ENCODE measurements at places on chromosomes 16 and 17.

- no peak for DNase-seq
Measured at GRCh38 chr17:64223931-64224629, 39.0 kb downstream of the TEX2 start.

GRCh38 chr16:90054554-90054953, 22.6 kb downstream of the PRDM7 start:
- DNase-seq = no peak

DNA sequence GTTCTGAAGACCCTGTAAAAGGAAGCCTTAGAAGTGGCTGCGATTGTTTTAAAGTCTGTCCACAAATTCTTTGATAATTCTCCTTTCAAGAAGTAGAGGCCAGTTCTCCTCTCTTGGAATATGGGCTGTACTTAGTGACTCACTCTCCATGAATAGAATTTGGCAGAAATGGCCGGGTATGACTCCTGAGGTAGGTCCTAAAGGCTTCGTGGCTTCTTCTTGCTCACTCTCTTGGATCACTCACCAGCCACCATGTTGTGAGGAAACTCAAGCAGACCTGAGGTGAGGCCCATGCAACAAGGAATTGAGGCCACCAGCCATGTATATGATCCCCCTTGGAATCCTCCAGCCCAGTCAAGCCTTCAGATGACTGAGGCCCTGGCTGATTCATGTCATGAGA, 75.8 kb downstream of the WWOX start:
- DNase-seq = no peak

DNA sequence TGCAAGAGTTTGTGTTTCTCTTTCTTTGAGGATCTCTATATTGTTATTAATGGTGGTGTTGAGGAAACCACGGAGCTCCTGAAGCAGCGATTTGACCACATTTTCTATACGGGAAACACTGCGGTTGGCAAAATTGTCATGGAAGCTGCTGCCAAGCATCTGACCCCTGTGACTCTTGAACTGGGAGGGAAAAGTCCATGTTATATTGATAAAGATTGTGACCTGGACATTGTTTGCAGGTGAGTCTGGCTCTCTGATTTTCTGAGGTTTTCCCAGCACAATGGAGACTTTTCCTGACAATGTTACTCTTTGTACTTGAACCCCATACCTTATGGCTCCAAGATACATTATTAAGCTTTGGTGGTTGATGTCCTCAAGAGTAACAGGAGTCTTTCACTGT, 7.8 kb downstream of the ALDH3A2 start:
- no peak for DNase-seq

- DNase-seq = no peak
Measured at GRCh38 chr17:28177351-28177750, 134.9 kb downstream of the NLK start.

DNA sequence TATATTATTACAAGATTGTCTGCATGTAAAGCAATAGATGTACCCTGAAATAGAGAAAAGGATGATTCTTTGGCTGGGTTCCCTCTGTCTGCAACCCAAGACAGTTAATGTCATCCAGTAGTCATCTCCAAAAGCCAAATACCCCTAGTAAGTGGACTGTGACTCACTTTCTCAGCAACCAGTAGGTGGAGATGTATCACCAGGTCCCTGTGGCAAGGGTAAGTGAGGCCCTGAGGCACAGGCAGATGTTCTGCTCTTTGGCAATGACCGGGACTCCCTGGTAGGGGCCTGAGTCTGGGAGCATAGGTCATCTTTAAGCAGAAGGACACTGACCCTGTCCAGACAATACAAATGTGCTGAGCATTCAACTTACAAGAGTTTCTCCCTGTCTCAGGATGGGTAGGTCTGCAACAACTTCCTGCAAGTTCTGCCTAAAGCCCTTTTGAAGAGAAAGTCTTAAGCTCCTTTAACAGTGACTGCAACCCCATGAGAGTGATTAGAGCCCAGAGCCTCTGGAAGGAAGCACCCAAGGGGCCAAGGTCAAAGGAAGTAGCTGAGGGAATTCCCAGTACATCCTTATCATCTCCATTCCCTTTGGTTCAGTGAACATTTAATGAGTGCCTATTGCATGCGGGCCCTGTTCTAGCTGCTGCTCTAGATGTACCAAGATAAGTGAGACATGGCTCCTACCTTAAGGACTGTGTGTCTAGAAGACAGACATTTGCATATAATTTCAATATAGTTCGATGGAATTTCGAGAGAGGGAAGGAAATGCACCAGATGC, 31.9 kb downstream of the PMP22 start:
- no peak for DNase-seq

DNA sequence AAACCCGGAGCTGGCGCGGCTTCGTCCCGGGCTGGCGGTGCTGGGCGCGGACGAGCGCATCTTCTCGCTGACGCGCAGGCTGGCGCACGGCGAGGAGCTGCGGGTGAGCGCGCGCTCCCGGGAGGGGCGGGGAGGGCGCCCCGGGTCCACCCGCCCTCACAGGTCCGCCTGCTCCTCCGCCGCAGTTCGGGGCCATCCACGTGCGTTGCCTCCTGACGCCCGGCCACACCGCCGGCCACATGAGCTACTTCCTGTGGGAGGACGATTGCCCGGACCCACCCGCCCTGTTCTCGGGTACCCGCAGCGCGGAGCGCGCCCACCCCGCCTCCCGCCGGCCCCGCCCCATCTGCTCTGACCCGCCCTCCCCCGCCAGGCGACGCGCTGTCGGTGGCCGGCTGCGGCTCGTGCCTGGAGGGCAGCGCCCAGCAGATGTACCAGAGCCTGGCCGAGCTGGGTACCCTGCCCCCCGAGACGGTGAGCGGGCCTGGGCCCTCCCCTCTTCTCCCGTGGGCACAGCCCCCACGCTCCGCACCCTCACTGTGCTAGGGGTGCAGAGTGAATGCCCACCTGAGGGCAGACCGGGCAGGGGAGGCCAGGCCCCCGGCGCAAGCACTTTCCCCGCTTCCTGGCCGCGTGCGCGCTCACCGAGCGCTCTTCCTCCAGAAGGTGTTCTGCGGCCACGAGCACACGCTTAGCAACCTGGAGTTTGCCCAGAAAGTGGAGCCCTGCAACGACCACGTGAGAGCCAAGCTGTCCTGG, 1.4 kb downstream of the HAGHL start:
- no peak for DNase-seq

DNA sequence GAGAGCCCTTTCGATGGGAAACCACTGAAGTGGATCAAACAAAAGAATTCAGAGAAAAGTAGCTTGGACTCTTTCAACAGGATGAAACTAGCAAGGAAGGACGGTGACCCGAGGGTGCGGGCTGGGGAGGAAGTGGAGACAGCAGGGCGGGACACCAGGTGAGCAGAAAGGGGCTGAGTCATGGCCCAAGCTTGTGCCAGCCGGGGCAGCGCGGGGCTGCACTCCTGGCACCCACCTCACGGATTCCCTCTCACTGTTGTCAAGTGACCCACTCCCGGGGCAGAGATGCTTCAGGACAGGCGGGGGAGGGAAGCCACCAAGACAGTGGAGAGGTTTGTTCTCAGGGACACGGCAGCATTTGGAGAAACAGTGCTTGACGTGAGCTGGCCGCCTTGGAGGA, 10.7 kb upstream of the RNF222 start:
- no peak for DNase-seq

- no peak for DNase-seq
Measured at GRCh38 chr16:64964126-64964540, 157.7 kb downstream of the CDH11 start.

DNA sequence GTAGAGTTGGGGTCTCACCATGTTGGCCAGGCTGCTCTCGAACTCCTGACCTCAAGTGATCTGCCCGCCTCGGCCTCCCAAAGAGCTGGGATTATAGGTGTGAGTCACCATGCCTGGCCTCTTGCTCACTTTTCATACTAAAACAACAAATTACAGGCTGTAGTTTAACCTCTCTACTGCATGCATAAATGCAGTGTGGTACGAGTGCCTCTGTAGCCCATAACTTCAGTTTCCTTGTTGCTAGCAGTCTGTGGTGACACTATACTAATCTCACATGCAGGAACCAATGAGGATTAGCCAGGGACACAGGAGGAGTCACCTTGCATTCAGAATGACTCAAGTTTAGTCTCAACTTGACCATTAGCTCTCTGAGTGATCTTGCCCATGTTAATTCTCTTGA, 20.1 kb downstream of the HMOX2 start:
- no peak for DNase-seq

GRCh38 chr17:33522623-33523022, 229.5 kb upstream of the ASIC2 start:
- no peak for DNase-seq

DNA sequence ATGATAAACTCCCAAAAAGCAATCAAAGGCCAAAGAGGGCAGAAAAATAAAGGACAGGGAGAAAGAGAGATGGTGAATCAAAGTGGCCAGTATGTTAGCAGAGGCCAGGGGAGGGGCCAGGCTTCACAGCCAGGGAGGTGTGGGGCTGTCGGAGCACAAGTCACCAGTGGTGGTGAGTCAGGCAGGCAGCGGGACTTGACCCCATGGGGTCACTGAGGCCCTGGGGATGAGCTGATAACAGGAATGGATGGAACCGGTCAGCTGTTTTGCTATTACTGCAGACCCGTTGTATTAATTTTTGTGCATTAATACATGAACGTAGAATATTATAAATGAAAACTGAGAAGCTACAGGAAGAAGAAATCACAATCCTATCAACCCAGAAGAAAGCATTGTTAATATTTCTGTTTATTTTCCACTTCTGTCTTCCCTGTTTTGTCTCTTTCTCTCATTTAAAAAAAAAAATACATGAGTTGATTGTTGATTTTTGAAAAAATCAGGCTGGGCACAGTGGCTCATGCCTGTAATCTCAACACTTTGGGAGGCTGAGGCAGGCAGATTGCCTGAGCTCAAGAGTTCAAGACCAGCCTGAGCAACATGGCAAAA, 106.9 kb downstream of the SOCS1 start:
- no peak for DNase-seq

GRCh38 chr16:11402745-11403533, 57.7 kb downstream of the RMI2 start:
- no peak for DNase-seq

- DNase-seq = no peak
Measured at GRCh38 chr17:61464130-61464842, 12.1 kb downstream of the TBX4 start.

- DNase-seq = no peak
Measured at GRCh38 chr16:82756283-82756599, 129.5 kb downstream of the CDH13 start.

GRCh38 chr17:50468304-50469207, at the start of gene CHAD:
CHAD (minus strand) TSS chr17:50468880; CDS start chr17:50468813, 67 bp downstream.
- no peak for DNase-seq

DNA sequence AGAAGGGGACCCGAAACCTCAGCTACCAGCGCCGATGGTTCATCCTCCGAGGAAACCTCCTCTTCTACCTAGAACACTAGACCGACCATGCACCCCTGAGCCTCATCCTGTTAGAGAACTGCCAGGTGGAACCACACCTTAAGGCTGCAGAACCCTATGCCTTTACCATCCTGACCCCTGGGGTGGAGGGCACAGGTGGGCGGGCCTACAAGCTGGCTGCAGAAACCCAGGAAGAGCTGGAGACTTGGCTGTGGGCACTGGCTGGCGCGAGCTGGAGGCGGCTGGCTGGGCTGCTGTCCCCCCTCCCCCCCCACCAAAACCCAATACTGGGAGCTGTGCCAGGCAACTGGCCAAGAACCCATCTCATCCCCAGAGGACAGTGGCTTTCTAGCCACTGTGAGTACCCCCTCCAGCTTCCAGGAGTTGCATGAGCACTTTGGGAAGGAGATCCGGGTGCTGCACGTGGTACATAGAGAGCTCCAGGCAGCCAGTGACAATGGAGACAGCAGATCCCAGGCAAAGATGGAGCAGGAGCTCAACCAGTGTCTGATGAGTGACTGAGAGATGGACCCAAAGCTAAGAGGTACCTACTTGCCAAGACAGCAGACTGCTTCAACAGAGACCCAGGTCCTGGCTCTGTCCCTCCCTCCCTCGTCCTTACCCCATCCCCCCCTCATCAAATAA, 1.4 kb upstream of the CD2BP2 start:
- no peak for DNase-seq

DNA sequence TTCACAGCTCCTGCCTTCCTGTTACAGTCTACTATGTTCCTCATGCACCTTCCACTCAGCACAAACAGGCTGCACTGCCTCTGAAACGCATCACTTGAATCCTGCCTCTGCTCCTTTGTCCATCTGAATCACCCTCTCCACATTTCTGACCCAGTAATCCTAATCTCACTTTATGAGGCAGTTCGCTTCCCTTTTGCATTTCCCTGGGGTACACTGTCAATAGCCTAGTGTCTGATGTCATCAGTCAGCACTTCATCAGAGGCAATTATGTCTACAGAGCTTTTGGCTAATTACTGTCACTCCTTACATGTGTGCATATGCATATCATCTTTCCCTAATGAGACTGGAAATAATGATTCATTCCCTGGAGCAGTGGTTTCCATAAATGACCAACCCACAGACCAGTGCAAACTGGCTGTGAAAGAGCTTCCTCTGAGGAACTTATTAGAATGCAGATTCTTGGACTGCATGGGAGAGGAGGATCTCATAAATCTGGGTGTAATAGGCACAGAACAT, 23.6 kb downstream of the CA4 start:
- DNase-seq = no peak

GRCh38 chr16:89099905-89100304, 6.3 kb downstream of the ACSF3 start:
- DNase-seq = no peak

- no peak for DNase-seq
Measured at GRCh38 chr16:65622151-65622550, 500.3 kb upstream of the CDH11 start.

- no peak for DNase-seq
Measured at GRCh38 chr16:72952811-72953271, 95.1 kb downstream of the ZFHX3 start.

GRCh38 chr16:65895906-65896305, 470.6 kb upstream of the CDH5 start:
- DNase-seq = no peak

DNA sequence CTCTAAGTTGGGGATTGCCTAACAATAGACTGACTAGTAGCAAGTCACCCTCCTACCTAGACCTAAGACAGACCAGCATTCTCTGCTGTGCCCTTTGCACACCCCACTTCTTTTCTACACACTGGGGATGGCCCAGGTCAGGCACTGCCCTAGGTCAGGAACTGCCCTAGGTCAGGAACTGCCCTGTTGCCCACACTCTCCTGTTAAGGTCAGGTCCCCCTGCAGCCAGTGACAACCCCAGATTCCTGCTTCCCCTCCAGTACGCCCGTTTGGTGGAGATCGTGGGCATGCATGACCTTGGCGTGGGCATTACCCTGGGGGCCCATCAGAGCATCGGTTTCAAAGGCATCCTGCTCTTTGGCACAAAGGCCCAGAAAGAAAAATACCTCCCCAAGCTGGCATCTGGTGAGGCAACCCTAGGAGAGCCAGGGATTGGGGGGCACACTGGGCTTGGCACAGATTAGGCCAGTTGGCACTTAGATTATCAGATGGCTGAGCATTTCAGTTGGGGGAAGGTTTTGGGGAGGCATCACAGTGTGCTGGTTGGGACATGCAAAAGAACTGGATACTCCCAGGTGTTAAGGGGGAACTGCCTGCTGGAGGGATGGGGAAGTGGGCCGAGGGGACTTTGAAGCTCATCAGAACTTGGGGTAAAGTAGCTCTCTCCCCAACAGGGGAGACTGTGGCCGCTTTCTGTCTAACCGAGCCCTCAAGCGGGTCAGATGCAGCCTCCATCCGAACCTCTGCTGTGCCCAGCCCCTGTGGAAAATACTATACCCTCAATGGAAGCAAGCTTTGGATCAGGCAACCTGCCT, 1.7 kb downstream of the ACADVL start:
- DNase-seq = no peak

- no peak for DNase-seq
Measured at GRCh38 chr16:67780847-67781564, 25.4 kb downstream of the RANBP10 start.

Data from activated naive CD8-positive, alpha-beta T cell treated with anti-CD3 and anti-CD28 coated beads, Interleukin-2, amount 50 U/mL, for 16 hours (primary cell).